ENCODE measurements at places on chromosomes 6 and 20.

- no peak overlapping the region for H3K27ac ChIP-seq
- no peak overlapping the region for H3K4me3 ChIP-seq
- no peaks in the 10 kb centered on the region for H3K36me3 ChIP-seq
- H3K27me3 ChIP-seq, result no peaks in the 10 kb centered on the region
These were observed 93.1 kb downstream of the PRND start for GRCh38 chr20:4814696-4815252.

- no peak overlapping the region for H3K4me3 ChIP-seq
- no peak overlapping the region for H3K27ac ChIP-seq
- no peaks in the 10 kb centered on the region for H3K4me1 ChIP-seq
These were observed 361.0 kb downstream of the CD83 start for GRCh38 chr6:14478381-14479225.

DNA sequence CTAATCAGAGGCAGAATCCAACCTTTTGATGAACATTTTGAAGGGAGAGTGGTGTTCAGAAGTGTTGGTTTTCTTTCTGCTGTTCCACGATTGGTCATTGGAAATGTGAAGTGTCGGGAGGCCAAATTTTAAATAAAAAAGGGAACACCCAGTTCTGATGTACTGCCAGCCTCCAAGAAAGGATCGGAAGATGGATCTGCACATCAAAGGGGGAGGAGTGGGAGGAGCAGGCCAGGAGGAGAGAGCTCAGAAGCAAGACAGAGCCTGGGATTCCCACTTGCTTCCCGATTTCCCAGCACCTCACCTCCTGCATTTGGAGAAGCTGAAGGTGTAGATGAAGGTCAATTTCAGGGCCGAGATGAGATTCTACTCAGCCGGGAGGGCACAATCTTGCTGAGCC lies 55.9 kb upstream of the NAA20 start:
- no peak overlapping the region for H3K4me3 ChIP-seq
- peaks cover 4% of the 10 kb centered on the region for H3K4me1 ChIP-seq
- no peak for DNase-seq

DNA sequence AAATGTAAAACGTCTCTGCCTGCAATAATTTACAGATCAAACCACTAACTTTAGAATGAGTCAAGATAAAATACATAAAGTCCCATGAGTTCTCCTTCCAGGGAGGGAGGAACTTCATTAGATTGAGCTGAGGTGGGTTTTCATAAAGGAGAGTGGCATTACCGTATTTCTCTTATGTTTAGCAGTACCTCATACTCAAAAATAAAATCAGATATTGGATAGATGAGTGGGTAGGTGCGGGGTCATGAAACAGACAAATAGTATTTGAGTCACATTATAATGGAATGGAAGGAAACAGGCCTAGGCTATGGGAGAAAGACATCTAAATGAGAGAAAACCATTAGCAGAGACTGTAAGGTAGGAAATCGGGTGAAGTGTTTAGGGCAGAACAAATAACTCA lies 166.1 kb upstream of the SMLR1 start:
- no peaks in the 10 kb centered on the region for H3K36me3 ChIP-seq
- DNase-seq, result no peak
- no peaks in the 10 kb centered on the region for H3K27me3 ChIP-seq
- H3K4me3 ChIP-seq, result no peak overlapping the region
- no peak overlapping the region for H3K27ac ChIP-seq

Measured in iPS DF 6.9 (cell line).